ENCODE measurements at places on chromosomes 3 and 15.

DNA sequence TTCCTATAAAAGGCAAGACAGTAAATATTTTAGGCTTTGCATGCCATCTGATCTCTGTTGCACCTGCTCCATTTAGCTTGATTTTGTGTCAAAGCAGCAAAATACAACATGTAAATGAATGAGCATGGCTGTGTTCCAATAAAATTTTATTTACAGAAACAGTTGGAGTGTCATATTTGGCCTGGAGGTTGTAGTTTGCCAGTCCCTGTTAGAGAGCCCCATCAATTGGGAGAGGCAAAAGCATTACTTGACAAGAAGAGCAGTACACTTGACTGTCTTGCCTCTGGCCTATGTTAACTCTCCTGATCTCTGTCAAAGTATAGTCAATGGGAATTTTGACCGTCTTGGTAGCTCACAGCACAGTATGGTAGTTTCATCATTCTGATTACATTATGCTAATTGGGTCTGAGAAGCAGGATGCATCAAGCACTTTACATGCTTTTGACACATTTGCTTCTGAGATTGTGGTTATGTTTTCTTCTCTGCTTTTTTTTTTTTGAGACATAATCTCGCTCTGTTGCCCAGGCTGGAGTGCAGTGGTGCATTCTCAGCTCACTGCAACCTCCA is 35.4 kb downstream of the SLC28A2 start:
- DNase-seq, result no peak

GRCh38 chr3:157618075-157618760 is 115.0 kb upstream of the VEPH1 start:
- DNase-seq, result no peak

DNA sequence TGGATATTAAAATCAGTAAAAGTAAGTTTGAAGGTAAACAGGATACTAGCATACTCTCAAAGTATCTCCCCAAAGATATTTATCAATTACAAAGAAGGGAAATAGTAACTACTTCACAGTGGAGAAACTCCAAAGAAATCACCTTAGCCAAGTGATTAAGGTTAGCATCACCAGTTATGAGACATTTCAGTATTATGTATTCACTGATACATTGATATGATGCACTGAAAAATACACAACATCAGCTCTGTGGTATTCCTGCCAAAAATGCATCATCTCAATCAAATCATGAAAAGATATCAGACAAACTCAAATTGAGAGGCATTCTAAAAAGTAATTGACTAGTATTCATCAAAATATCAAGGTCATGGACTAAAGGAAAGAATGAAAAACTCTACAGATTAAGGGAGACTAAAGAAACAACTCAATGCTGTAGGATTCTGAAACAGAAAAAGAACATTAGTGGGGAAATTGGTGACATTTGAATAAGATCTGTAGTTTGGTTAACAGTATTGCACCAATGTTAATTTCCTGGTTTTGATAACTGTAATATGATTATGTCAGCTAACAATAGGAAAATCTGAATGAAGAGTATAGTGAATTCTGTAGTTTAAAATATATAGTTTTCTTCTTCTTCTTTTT is 215.4 kb downstream of the UACA start:
- no peak for DNase-seq

DNA sequence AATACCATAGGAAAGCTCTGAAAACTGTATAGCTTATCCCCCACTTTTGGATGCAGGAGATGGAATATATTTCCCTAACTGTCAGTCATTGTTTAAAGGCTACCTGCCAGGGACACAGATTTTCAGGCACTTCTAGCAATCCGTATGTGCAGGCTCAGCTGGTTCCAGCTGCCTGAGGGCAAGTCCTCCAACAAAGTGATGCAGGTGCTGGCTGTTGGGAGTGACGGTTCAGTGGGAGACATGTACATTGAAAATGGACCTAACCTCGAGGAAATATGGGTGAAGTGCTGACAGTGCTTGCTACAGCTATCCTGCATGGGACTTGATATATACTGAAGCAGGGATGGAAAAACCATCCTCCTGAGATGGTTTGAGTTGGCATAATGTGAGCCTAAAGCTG is 153.1 kb upstream of the GAP43 start:
- no peak for DNase-seq

DNA sequence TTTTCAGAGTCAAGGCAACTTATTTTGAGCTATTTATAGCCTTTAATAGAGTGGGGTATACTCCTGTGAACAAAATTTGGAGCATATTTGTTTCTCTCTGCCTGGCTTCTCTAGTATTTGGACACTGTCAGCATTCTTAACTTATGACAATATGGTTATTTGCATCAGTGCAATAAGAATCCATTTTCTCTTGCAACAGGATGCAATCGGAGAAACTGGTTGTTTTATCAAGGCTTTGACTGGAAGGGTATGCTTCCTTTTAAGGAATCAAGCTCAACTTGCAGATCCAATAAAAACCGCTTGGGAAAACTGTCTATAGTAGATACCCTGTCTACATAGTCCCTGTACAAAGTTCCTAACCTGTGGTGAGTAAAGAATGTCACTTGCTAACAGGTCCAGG is 106.7 kb downstream of the DPH6 start:
- DNase-seq, result no peak

All from CD4-positive, alpha-beta T cell treated with Interleukin-1 beta for 1 hour (primary cell).